Activated naive CD4-positive, alpha-beta T cell (primary cell): ENCODE measurements at places on chromosomes 16 and 17.

GRCh38 chr16:80932708-80933095 lies 74.0 kb downstream of the CMC2 start:
- no peak for DNase-seq

DNA sequence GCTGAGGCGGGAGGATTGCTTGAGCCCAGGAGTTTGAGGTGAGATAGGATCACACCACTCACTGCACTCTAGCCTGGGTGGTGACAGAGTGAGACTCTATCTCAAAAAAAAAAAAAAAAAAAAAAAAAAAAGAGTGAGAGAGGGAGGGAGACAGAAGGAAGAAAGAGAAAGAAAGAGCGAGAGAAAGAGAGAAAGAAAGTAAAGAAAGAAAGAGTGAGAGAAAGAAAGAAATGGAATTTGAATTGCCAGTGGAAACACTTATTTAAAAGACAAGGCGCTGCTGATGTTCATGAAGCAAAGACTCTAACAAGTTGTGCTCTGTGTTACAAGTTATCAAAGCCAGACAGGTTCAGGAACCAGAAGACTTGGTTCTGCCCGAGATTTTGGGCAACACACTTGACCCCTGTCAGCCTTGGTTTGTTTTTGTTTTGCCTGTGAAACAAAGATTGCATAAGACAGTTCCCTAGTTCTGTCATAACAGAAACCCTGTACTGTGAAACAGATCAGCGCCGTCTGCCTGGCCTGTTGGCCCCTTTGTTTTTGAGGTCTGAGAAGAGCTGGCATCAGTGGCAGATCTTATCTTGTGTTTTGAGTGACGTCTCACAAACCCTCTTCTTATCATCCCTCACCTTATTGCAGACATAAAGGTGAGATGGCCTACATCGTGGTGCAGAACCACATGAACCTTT lies 55.4 kb upstream of the ENDOV start:
- no peak for DNase-seq

DNA sequence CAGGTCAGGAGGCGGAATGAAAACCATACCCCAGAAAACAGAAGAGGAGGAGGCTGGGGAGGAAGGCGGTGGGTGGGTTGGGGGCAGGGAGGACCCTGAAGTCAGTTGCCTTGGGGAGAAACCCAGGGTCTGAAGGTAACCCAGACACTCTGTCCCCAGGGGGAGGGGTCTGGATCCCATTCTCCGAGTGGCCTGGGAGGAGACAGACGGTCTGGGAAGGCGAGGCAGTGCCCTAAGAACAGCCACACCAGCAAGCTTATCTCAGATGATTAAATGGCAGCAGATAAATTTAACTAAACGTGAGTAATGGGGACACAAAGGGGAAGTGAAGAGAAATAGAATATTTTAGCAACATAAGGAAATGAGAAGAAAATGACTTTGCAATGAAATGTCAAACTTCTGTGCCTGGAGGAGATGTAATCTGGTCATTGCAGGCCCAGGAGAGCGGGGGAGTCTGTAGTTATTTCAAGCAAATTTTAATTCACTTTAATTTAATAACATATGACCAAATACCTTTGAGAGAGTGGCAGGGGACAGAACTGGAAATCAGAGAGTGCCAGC lies 21.4 kb upstream of the ZFP90 start:
- DNase-seq: no peak

DNA sequence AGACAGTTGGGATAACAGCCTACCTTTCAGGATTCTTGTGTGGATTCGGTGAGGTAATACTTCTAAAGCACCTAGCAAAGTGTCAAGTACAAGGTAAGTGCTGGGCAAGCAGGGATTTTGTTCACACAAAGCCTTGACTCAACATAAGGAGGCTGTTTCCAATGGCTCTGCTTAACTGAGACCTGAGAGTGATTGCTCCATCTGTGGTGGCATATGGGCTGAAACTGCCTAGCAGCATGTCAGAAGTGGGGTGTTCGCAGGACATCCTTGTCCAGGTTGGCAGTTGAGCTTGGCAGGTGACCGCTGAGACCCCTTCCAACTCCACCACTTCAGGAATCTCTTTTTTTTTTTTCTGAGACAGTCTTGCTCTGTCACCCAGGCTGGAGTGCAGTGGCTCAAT lies 19.8 kb downstream of the IL4R start:
- DNase-seq: no peak

DNA sequence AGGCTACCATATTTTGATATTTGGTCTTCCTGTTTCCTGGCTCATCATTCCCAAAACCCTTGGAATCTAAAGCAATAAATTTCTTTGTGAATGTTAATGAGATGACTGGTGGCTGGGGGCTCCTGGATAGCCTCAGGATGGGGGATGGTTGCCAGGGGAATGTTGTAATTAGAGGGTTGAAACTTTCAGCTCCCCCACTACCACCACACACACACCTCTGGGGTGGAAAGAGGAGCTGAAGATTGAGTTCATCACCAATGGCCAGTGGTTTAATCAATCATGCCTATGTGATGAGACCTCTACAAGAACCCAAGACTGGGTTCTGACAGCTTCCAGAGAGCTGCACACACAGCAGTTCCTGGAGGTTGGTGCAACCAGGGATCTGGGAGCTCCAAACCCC lies 59.1 kb downstream of the HS3ST3A1 start:
- DNase-seq: no peak

DNA sequence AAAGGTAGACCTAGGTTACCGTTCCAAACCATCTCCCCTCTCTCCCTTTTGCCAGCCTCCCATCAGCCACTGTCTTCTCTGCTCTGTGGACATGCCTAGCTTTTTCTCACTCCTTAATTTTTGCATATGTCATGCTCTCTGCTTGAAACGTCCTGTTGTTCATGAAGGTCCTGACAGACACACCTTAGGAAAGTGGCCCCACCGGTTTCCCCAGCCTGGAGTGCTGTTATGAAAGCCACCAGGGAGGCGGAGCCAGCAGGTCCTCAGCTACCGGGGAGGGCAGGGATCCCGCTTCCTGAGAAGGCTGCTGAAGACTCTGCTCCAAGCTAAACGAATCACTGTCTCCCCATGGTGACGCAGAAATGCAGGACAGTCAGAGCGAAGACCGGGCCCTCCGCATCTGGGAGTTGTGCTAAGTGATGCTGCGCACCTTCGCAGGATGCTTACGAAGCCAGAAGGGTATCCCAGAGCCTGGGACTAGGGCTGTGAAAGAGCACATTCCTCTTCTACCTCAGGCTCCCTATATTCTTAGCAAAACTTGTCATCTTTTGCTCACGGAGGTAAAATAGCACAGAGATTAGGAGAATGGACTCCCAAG lies 2.3 kb upstream of the SLC16A11 start:
- DNase-seq: peak; percentile 17

- no peak for DNase-seq
Measured at GRCh38 chr16:3173892-3174617, 13.9 kb upstream of the OR1F1 start.

DNA sequence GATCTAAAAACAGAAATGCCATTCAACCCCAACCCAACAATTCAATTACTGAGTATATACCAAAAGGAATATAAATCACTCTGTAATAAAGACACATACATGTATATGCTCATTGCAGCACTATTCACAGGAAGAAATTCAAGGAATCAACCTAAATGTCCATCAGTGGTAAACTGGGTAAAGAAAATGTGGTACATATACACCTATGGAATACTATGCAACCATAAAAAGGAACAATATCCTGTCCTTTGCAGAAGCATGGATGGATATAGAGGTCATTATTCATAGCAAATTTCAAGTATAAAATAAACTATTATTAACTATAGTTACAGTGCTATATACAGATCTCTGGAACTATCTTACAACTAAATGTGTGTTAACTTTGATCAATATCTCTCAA lies 599.3 kb downstream of the CDH11 start:
- DNase-seq: no peak

DNA sequence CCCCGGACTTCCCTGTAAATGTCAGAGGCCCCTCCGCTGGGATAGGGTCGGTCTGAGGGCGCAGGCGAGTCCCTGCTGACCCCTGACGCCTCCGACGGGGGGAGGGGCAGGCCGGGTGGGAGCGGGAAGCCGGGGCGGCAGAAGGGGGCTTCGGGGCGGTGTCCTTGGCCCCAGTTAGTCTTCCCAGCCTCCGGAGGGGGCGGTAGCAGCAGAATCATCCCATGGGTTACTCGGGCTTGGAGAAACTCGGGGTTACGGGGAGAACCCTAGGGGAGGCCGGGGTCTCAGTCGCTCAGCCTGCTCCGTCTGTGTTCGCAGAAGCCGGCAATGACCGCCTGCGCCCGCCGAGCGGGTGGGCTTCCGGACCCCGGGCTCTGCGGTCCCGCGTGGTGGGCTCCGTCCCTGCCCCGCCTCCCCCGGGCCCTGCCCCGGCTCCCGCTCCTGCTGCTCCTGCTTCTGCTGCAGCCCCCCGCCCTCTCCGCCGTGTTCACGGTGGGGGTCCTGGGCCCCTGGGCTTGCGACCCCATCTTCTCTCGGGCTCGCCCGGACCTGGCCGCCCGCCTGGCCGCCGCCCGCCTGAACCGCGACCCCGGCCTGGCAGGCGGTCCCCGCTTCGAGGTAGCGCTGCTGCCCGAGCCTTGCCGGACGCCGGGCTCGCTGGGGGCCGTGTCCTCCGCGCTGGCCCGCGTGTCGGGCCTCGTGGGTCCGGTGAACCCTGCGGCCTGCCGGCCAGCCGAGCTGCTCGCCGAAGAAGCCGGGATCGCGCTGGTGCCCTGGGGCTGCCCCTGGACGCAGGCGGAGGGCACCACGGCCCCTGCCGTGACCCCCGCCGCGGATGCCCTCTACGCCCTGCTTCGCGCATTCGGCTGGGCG lies 542 bp downstream of the GUCY2D start:
- DNase-seq: no peak

DNA sequence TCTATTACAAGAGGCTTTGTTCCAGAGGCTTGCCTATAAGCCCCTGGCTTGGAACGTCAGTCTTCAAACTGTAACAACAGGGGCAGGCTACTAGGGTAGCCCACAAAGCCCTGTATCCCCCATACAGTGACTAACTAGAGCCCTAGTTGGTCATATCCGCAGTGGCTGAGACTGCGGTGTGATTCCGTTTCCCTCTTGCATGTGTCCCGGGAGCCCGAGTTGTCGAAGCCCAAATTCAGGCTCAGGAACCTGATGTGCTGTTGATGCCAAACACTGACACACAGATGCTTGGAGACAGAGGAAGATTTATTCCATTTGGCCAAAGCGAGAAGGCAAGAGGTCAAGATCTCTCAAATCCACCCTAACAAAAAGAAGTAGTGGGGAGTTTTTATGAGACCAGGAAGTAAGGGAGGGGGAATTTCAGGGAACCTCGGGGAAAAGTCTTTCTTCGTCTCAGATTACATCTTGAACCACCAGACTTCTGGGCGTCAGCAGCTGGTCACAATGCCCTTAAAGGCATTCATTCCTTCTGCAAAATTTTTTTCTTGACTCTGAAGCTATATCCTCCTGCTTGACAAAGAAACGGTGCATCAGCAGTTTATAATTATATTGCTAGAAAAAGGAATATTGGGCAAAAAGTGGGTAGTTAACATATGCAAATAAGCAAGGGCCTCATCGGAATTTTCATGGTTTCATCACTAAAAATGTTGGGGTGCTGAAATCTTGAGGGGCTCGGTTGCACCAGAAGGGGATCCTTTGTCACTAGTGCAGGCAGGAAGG lies 879 bp downstream of the SLFN5 start:
- peak; percentile 44 for DNase-seq

DNA sequence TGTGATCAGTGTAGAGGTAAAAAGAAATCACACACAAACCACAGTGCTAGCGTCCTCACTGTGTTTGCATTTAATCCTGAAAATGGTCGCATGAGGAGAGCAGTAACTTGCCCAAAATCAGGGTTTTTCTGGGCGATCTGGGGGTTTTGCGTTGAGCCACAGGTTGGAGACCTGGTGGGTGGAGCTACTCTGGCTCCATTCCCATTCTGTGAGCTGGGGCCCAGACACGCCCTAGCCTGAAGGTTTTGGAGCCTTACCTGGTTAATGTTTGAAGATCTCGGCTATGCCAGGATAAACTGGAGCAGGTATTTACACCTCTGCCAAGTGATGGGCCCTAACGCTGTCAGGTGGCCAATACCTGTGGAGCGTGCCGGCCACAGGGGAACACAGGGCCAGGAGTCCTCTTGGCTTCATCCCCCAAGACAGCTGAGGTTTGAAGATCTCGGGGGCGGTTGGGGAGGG lies 48.4 kb downstream of the MPRIP start:
- DNase-seq: no peak

GRCh38 chr17:61717352-61717751 lies 126.3 kb upstream of the NACA2 start:
- DNase-seq: no peak

GRCh38 chr16:53898993-53899392 lies 195.0 kb downstream of the FTO start:
- DNase-seq: no peak

DNA sequence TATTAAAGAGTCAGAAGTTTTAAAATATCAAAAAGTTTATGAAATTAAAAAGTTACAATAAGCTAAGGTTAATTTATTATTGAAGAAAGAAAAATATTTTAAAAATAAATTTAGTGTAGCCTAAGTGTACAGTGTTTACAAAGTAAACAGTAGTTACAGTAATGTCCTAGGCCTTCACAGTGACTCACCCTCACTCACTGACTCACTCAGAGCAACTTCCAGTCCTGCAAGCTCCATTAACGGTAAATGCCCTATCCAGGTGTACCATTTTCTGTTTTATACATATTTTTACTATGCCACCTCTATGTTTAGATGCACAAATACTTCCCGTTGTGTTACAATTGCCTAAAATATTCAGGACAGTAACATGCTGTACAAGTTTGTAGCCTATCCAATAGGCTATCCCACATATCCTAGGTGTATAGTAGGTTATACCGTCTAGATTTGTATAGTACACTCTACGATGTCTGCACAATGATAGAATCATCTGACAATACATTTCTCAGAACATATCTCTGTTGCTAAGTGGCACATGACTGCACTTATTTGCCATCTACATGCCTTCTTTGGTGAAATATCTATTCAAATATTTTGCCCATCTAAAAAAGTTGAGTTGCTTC lies 67.2 kb upstream of the WSB1 start:
- no peak for DNase-seq

GRCh38 chr17:19410875-19411620 lies at the start of gene RNF112:
RNF112 (plus strand) TSS chr17:19411232; CDS start chr17:19411409, 177 bp downstream.
- DNase-seq: no peak

DNA sequence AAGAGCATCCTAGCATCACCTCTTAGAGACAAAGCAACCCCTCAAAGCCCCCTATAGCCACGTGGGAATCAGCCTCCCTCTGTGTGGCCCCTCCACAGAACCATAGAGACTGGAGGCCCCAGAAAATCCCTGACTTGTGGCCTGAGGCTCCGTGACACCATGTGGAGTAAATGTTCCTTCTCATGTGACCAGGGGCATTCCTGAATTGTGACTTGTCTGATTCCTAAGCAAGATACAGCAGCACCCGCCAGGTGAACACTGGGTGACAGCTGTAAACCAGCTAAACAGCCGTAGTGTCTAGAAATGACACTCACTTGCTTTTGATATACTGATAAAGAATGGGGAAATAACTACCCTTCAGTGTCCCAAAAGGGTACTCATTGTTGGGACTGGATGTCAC lies 79.0 kb downstream of the DYNLRB2 start:
- no peak for DNase-seq

DNA sequence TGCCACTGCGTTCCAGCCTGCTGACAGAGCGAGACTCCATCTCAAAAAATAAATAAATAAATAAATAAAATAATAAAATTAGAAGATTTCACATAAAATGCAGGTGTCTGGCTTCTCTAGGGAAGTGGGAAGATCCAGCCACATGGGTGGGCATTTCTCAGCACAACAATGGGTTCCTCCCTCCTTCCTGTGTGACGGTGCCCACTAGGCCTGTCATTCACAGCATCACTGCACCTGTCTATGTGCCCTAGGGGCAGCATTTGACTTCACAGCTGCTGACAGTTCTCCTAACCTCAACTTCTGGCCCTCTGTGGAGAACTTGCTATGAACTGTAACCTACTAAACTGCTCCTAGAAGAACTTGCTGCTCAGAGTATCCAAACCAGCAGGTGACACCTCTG lies 3.0 kb downstream of the ABHD15 start:
- no peak for DNase-seq
